ENCODE measurements at places on chromosomes 6 and 20.

GRCh38 chr20:24102290-24102689, 113.7 kb upstream of the GGTLC1 start:
- DNase-seq = no peak

- DNase-seq = no peak
Observed at GRCh38 chr6:154229786-154230185, 126.8 kb downstream of the IPCEF1 start.

GRCh38 chr20:53181866-53182376, 209.8 kb downstream of the TSHZ2 start:
- DNase-seq = no peak

DNA sequence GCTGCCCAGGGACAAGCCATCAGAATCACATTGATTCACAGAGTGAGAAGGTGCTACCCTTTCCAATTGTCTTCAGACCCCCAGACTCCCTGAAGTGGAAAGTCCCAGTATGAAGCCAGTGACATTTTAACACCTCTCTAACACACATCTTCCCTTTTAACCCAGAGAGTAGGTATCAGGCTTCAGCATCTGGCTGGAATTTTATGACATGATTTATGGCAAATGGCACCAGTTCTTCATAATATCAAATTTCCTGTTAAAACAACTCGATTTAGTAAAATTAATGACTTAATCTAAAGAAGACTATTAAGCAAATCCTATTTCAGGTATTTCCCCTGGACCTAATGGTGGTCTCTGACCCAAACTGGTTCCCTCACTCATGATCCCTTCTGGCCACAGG, 25.0 kb downstream of the KCNB1 start:
- no peak for DNase-seq

DNA sequence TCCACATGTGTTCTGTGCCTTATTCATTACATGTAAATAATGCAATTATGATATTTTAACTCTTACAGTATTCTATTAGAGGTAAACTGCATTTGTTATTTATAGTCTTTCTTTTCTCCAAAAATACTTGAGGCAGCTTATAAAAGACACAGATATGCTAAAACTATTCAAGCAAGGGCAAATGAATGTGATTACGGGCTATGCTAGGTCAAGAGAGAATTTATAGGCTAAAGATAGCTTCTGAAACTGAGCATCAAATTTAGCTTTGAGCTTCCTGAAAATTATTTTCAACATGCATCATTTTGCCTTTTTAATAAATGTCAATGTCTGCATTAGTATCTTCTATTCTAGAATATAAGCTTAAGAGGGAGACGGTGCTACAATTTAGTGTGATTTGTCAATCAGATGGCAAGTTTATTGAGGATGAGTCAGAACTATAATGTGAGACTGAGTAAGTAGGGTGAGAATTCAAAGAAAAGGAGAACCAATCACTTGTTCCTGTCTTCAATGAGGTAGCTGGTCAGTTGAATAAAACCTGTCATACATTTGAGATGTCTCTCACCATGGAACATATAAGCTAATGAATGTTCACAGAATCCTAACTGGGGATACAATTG, 669.4 kb upstream of the CITED2 start:
- no peak for DNase-seq

Data from thymus (tissue), 14 donors.